ENCODE measurements at places on chromosomes 1 and 21.

GRCh38 chr1:222243902-222244301, 304.0 kb downstream of the HHIPL2 start:
- no peak for DNase-seq

- DNase-seq = peak; percentile 50
Observed at GRCh38 chr1:227914801-227915563, 32.8 kb downstream of the WNT9A start.

DNA sequence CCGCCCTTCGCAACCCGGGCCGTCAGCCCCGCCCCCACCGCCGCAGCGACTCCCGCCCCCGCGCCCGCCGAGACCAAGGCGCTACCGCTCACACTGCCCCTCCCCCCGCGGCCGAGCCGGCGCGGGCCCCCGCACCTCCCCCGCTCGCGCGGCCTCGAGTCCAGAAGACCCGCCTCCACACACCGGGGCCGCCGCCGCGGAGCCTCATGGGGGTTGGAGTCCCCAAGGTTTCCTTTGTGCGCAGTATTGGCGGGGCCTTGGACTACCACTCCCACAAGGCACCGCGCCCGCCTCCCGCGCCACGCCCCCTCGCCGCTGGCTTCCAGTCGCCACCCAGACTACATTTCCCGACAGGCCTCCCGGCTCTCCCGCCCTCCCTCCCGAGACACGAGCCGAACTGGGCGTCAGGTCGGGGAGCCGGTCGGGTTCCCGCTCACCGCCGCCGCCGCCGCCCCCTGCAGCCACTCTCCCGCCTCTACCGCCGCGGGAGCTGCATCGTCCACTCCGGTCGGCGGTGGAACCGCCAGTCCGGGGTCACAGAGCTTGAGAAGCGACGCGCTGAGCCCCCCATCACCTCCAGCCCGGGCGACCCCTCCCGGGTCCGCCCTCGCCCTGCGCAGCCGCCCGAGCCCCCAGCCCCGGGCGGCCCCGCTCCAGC, at the start of gene PHF13:
Gene PHF13, plus strand, starts transcription at position 371 of the 658 bp plus-strand sequence. CDS start 336 bp downstream, outside the sequence.
- DNase-seq = peak; percentile 100

DNA sequence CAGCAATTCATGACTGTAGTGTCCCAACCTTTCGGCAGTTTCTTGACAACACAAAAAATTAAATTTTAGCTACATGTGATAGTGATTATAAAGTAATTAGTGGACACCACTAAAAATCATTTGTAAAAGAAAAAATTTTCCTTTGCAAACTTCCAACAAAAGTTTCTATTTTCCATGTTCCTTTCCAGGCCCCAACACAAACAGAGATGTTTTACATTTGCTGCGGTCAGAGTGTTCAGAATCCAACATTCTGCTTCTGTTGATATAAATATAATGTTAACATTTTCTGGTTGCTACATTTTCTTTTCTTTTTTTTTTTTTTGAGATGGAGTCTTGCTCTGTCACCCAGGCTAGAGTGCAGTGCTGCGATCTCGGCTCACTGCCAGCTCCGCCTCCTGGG, 54.9 kb upstream of the WLS start:
- DNase-seq = no peak

DNA sequence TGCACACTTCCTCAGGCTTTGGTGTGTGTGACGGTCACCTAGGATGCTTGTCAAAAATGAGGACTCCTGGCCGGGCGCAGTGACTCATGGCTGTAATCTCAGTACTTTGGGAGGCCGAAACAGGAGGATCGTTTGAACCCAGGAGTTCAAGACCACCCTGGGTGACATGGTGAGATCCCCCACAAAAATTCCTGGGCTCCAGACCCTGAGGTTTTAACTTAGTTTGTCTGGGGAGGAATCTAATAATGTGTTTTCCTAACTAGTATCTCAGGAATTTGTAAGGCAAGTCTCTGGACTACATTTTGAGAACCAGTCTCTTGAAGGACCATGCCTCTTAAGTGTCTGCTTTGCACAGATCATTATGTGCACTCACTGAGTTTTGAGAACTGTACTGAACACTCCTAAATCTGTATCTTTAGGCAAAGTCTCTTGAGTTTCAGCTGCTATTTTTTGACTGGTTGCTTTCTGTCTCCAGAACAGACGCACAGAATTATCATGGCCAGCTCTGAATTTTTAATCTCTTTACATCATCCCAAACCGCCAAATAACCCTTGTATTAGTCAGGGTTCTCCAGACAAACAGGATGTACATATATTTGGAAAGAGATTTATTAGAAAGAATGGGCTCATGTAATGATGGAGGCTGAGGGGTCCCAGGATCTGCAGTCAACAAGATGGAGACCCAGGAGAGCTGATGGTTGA, 45.5 kb upstream of the VANGL1 start:
- no peak for DNase-seq

DNA sequence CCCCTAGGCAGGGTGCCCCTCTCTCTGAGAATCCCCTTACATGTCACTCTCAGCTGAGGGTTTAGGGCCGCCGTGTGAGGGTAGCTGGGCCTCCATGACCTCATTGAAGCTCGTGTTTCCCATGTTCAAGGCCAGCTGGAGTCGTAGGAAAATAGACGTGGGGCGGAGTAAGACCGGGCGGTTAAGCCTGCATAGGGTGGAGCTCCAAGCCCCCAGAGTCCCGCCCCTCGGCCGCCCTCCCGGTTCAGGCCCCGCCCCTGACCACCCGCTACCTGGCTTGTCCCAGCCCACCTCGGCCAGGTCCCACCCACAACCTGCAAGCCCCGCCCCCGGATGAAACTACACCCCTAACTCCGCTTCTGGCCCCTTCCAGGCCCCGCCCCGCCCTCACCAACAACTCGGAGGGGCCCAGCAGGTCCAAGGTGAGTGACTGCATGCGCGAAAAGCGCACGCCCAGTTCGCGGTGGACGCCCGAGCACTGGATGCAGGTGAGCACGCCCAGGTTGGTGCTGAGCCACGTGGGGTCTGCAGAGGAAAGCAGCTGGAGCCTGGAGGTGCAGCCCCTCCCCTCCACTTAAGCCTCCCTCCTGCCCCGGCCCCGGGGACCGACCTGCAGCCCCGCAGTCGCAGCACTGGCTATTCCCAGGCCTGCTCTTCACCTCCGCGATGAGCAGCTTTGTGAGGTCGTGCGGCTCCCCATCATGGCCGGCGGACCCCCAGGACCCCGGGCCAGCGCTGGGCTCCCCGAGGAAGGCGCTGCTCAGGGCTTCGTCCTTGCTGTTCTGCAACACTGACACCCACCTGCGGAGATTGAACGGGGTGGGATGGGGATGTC, 12.2 kb upstream of the TCEA3 start:
- DNase-seq = peak; percentile 61

Data from posterior cingulate gyrus (tissue), 11 donors.